ENCODE measurements at places on chromosomes 1 and 21. TPM values are rescaled to one million over a fixed set of nuclear protein-coding genes. Genes with fewer than 3 reads are reported as not detected.

GRCh38 chr1:87051965-87052364 is 137.5 kb downstream of the HS2ST1 start:
- no peak for DNase-seq

DNA sequence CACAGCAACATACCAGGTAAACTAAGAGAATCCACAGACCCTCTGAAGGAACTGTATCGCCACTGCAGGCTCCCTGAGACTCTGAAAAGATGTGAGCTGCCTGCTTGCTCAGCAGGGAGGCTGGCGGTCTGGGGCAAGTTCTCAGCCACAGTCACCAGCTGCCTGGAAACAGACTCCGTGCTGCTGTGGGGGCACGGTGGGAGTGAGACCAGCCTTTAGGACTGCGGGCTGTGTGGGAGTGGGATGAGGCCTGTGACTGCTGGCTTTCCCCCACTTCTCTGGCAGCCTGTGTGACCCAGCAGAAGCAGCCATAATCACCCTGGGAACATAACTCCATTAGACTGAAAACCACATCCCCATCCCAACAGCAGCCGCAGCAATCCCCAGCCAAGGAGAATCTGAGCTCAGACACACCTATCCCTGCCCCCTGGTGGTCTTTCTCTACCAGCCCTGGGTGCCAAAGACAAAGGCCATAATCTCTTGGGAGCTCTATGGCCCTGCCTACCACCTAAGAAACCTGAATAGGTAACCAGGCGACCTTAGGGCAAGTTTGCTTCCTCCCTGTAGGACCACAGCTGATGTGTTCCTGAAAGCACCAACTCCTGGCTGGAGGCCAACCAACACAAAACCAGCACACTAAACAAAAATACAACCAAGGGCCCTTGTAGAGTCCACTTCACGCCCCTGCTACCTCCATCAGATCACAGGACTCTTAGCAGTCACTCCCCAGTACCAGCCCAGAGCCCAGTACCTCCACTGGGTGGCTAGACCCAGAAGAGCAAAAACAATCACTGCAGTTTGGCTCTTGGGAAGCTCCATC is 151.5 kb downstream of the SMYD3 start:
- no peak for DNase-seq

DNA sequence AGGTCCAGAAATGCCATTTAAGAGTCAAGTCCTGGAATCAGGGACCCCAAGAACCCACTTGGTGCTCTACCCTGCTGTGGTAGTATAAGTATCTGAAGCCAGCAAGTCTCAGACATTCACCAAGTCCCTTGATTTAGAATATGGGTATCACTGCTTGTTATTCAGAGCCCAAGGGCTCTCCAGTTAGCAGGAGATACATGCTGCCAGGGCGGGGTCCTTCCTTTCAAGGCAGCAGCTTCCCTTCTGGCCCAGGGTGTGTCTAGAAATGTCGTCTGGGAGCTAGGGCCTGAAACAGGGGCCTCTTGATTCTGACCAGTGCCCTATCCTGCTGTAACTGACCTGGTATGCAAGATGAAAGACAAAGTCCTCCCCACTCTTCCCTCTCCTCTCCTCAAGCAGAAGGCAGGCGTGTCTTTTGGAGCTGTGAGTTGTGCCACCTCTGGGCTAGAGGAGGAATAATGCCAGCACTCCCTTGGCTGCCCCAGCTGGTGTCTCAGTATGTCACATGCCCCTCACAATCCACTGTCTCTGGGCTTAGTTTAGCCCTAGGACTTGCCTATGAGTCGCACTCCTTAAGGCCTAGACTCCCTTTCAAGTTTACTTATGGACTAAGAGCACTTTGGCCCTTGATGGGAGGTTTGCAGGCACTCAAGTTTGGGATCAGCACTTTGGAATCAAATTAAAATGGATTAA is 200.2 kb downstream of the MRPL39 start:
- peak; percentile 46 for DNase-seq

Gene GRIK1
- total RNA-seq = not detected

Gene L1TD1
- total RNA-seq = not detected

Gene SPRR2B
- total RNA-seq = not detected

- no peak for DNase-seq
These were observed 66.1 kb upstream of the FAM3B start for GRCh38 chr21:41250519-41250918.
